Activated CD4-positive, alpha-beta T cell treated with anti-CD3 and anti-CD28 coated beads, Interleukin-2, amount 50 U/mL, for 1 hour (primary cell): ENCODE measurements at places on chromosomes 1 and 21.

GRCh38 chr1:227401562-227402342 is 83.5 kb upstream of the CDC42BPA start:
- DNase-seq = no peak

DNA sequence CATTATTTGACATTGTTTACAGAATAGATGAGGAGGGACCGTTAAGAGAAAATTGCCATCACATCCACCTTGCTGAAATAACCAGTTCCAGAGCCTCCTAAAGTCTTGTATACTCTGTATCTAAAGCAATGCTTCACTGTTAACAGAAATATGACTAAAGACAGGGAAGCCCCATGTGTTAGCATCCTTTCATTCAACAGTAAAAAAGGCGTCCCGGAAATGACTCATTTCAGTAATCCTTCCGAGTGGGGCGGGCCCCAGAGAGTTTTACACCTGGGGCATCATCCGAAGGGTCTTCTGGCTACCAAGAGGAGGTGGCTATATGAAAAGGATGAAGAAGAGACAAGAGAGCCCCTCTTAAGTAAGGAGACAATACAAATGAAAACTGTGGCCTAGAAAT is 227.2 kb downstream of the SLC45A1 start:
- DNase-seq = no peak

- no peak for DNase-seq
These were observed 190.3 kb downstream of the VPS13D start for GRCh38 chr1:12420171-12420570.

DNA sequence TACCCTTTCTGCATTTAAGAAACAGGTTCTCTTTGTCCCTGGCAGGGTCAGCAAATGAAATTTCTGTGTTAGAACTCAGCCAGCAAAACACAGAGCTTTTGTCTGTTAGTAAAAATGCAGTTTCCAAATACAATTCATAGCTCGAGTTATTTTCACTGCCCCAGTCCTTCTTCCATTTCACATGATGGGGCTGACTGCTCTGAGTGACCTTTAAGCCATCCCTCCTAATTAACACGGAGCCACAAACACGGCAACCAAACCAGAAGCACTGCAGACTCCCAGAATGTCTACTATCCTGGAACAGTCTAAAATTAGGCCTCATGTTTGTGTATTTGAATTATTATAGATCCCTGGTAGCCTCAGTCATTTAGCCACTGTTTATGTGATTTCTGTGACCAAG is 99.1 kb upstream of the RGS4 start:
- no peak for DNase-seq

DNA sequence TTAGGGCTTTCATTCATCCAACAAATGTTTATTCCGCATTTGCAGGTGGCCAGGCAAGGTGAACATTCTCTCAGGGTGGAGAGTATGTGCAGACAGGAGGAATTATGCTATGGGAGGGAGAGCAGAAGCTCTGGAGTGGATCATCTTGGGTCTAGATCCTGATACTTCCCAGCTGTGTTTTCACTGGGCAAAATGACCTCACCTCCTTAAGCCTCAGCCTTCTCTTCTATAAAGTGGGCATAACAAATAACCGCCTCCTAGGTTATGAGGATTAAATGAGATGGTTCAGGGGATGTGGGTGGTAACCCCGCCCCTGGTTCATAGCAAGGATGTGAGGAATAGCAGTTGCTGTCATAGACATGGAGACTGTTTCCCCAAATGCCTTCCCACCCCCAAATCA is 1.7 kb upstream of the TMEM51 start:
- DNase-seq = no peak

DNA sequence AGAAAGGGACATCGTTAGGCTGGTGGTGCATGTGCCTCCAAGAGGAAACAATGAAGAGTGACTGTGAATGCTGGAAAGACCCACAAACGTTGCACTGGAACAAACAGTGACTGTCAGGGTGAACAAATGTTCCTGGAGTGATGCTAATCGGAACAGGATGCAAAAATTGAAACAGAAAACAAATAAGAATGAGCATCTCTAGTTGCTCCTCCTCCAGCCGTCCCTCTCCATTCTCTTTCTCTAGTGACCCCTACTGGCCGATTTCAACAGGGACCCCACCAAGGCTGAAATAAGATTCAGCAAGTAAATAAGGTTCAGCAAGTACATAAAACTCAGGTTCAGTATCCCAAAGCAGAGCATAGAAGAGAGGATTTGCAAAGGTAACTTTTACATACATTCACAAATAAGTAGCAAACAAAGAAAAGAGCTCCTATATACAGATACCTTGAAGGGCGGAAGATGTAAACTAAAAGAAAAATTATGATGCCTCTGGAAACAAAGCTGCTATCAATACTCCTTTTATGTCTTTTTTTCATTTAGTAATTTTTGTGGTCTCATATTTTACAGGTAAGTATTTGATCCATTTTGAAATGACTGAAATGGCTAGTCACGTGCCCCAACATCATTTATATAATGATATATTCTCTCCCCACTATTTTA is 836.1 kb upstream of the ADAMTS5 start:
- DNase-seq = no peak

- DNase-seq = no peak
These were observed 96.5 kb upstream of the CD34 start for GRCh38 chr1:208007319-208007937.

DNA sequence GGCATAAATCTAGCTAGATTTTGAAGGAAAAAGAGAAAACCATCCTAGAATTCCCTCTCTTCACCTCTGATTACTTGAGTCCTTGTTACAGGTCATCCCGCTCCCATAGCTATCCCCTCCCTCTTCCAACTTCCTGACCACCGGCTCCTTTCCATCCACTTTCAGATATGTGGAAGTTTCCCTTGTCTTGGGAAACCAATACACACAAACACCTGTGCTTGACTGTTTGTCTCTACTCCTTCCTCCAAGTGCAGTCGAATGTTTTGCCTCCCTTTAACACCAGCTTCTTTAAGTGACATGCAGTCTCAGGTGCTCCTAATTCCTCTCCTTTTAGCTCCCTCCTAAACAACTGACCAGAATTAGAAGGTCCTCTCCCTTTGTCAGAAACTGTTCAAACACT is 70.0 kb downstream of the PTGER3 start:
- no peak for DNase-seq

GRCh38 chr1:197093226-197093885 is 26.3 kb upstream of the F13B start:
- no peak for DNase-seq

GRCh38 chr1:221462345-221462744 is 279.5 kb downstream of the DUSP10 start:
- DNase-seq = no peak

- no peak for DNase-seq
These were observed 126.9 kb upstream of the PLPPR5 start for GRCh38 chr1:99131546-99131945.

- DNase-seq = no peak
These were observed 227.9 kb downstream of the RERE start for GRCh38 chr1:8589571-8589970.

DNA sequence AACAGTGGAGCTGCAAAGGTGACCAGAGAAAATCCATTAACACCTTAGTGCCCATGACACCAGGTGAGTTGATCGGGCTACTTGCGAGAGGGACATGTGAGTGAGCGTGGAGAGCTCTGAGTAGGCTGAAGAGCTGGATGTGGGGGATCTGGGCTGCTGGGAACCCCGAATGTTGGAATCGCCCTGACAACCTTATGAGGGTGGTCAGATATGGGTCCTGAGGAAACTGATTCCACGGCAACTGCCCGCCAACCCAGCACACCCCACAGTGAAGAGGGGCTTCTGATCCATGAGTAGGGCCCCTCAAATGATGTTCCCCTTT is 705 bp upstream of the QSOX1 start:
- no peak for DNase-seq

GRCh38 chr1:31221072-31221471 is 18.6 kb downstream of the NKAIN1 start:
- no peak for DNase-seq

DNA sequence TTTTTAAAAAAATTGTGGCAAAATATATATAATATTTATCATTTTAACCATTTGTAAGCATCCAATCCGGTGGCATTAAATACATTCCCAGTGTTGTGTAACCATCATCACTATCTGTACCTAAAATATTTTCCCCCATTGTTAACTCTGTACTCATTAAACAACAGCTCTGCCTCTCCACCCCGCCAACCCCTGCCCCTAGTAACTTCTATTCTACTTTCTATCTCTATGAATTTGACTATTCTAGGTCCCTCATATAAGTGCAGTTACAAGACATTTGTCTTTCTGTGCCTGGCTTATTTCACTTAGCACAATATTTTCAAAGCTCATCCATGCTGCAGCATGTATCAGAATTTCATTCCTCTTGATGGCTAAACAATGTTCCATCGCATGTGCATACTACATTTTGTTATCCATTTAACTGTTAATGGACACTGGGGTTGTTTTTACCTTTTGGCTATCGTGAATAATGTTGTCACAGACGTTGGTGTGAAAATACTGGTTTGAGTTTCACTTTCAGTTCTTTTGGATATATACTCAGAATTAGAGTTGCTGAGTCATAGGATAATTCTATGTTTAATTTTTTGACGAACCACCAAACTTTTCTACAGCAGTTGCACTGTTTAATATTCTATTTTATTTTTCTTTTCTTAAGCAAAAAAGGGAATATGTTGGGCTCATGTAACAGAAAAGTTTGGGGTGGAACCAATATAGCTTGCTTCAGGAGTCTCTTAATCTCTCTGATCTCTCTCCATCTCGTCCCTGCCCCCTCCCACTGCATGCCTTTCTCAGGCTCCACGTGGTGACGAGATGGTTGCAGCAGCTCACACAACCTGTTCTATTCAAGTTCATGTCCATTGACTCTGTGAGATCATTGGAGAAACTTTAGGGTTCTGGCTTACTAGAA is 25.2 kb upstream of the RCAN1 start:
- DNase-seq = no peak

DNA sequence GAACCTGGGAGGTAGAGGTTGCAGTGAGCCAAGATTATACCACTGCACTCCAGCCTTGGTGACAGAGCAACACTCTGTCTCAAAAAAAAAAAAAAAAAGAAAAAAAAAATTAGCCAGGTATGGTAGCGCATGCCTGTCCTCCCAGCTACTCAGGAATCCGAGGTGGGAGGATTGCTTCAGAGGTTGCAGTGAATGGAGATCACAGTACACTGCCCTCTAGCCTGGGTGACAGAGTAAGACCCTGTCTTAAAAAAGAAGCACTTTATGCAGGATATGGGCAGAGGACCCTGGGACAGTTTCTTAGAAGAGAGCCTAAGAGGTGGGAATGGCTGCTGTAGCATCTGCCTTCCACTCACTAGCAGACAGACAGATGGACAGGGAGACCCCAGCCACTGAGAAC is 23.0 kb downstream of the IQGAP3 start:
- no peak for DNase-seq

DNA sequence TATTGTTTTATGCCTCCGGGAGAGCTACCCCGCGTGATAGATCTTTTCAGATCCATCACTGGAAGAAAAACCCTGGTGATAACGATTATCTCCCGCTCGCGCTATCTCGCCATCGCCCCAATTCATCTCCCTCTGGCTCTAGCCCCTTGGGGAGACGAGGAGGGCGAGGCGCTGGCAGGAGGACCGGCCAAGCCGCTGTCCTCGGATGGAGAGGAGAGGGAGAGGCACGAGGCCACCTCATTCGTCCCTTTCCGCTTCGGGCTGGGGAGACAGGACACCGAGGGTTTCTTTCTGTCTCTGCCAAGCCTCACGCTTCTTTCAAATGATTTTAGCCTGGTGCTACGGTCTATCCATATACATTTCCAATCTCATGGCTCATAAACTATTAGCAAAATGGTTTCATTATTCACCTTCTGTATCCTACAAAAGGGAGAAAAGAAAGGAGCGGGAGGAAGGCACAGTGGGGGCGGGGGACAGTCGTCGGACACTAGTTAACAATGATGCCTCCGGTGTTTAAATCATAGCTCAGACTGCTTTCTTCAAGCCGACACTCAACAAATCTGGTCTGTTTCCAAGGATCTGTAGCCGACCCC is 415.0 kb upstream of the ESRRG start:
- DNase-seq = no peak

DNA sequence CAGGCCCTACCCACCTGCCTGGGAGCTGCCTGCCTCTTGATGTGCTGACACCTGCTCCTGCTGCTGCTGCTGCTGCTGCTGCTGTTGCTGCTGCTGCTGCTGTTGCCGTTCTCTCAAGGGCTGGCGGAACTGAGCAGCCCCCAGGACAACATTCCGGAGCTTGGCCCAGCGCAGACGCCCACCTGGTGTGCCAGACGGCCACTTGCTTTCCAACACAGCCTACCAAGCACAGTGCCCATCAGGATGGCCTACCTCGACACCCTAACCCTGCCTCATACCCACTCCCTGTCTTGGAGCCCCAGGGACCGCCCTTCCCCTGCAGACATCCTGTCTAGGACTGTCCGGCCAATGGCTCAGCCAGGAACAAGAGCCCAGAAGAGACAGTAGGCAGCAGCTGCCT is 11.8 kb downstream of the DENND4B start:
- DNase-seq = no peak

GRCh38 chr1:168110896-168111545 is 25.7 kb downstream of the GPR161 start:
- no peak for DNase-seq

DNA sequence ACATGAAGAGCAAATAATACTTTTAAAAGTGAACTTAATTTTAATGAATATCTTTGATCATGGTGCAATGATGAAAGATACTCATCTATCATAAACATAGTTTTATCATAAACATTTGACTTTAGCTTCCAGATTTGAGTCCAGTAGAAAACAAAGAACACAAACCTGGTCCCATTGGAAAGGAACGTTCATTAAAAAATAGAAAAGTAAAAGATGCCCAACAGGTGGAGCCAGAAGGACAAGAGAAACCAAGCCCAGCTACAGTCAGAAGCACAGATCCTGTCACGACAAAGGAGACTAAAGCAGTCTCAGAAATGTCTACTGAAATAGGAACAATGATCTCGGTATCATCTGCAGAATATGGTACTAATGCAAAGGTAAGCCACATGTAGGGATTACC is 55.6 kb upstream of the MYOCOS start:
- no peak for DNase-seq

DNA sequence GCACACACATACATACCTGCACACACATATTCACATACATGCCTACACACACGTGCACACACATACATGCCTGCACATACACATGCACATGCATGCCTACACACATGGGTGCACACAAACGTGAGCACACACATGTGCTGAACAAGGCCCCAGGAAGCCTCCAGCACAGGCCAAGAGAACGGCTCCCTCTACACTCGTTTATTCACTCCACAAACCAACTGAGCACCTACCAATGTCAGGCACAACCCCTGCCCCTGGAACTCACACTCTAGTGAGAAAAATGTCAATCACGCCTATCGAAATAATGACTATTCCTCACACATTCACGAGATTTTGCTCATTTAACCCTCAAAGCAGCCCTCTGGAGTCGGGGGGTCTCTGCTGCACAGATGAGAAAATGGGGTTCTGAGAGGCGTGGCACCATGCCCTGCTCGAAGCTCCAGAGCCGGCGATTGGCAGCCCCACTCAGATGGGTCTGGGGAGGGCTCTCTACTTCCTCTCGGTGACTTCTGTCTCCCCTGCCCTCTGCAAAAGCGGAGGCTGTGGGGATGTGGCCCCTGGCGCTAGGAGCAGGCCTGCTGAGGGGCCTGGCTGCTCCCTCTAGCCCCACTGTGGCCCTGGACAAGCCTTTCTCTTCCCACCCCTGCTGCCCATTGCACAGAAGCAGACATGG is 90.2 kb upstream of the RUNX3 start:
- no peak for DNase-seq
